ENCODE measurements at places on chromosomes 16 and 17. TPM values are rescaled to one million over a fixed set of nuclear protein-coding genes. Genes with fewer than 3 reads are reported as not detected.

GRCh38 chr17:74249590-74250270, 24.3 kb upstream of the DNAI2 start:
- no peaks in the 10 kb centered on the region for H3K4me1 ChIP-seq
- no peaks in the 10 kb centered on the region for H3K36me3 ChIP-seq
- no peak overlapping the region for H3K27ac ChIP-seq
- H3K27me3 ChIP-seq, result no peaks in the 10 kb centered on the region

DNA sequence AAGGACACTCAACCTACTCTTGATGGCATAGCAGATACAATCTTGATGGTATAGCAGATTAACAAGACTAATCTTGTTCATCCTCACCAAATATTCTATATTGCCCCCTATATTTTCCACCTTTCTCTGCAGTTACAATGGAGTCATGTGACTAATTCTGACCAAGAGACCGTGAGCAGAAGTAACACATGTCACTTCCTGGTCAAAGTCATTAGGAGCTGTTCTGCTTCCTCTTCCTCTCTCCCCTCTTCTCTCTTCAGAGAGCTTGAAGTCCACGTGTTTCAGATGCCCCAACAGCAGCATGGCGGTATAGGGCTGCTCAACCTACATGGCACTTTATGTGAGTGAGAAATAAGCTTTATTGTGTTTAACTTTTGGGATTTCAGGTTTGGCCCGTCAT, 55.3 kb upstream of the ERCC4 start:
- 0 out of 2 replicates have a peak, but pooled peaks cover 3% of the 10 kb centered on the region for H3K27me3 ChIP-seq
- no peak overlapping the region for H3K4me3 ChIP-seq
- no peak for DNase-seq
- H3K4me1 ChIP-seq, result no peaks in the 10 kb centered on the region
- H3K36me3 ChIP-seq, result no peaks in the 10 kb centered on the region
- H3K27ac ChIP-seq, result no peak overlapping the region

- no peak for DNase-seq
- no peaks in the 10 kb centered on the region for H3K27me3 ChIP-seq
- no peak overlapping the region for H3K4me3 ChIP-seq
- H3K36me3 ChIP-seq, result no peaks in the 10 kb centered on the region
- H3K27ac ChIP-seq, result no peak overlapping the region
- no peaks in the 10 kb centered on the region for H3K4me1 ChIP-seq
Observed at GRCh38 chr17:11628831-11629230, 30.6 kb downstream of the DNAH9 start.

GRCh38 chr16:10465821-10466220, 80.0 kb downstream of the ATF7IP2 start:
- H3K4me1 ChIP-seq, result no peaks in the 10 kb centered on the region
- no peaks in the 10 kb centered on the region for H3K27me3 ChIP-seq
- no peak overlapping the region for H3K27ac ChIP-seq
- no peak overlapping the region for H3K4me3 ChIP-seq
- H3K36me3 ChIP-seq, result no peaks in the 10 kb centered on the region

- H3K27ac ChIP-seq, result no peak overlapping the region
- H3K36me3 ChIP-seq, result no peaks in the 10 kb centered on the region
- no peak overlapping the region for H3K4me3 ChIP-seq
- H3K27me3 ChIP-seq, result no peaks in the 10 kb centered on the region
- H3K4me1 ChIP-seq, result no peaks in the 10 kb centered on the region
Observed at GRCh38 chr17:52244689-52245088, 86.2 kb upstream of the CA10 start.

GRCh38 chr17:47902039-47902744, 6.2 kb downstream of the SP2 start:
- DNase-seq, result no peak
- H3K36me3 ChIP-seq, result no peaks in the 10 kb centered on the region
- H3K27me3 ChIP-seq, result no peaks in the 10 kb centered on the region
- H3K4me3 ChIP-seq, result no peak overlapping the region

DNA sequence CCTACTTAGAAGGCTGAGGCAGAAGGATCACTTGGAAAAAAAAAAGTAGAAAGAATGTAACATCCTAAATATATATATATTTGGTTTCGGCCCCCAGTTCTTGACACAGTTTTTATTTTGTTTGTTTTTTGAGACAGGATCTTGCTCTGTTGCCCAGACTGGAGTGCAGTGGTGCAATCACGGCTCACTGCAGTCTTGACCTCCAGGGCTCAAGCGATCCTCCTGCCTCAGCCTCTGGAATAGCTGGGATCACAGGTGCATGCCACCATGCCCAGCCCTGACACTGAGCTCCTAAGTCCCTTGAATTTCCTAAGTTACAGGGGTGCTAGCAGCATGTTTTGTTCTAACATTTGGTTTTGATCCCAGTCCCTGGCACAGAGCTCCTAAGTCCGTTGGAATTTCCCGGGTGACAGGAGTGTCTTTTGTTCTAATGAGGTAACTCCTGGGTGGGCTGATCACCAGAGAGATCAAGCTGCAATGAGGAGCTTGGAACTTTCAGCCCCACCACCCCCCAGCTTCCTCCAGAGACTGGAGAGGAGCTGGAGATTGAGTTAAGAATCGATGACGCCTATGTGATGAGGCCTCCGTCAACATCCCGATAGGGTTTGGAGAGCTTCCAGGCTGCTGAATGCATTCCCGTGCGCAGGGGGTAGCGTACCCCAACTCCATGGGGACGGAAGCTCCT, 20.0 kb downstream of the MXRA7 start:
- no peak for DNase-seq
- H3K4me1 ChIP-seq, result peaks cover 24% of the 10 kb centered on the region
- H3K36me3 ChIP-seq, result no peaks in the 10 kb centered on the region
- H3K4me3 ChIP-seq, result no peak overlapping the region

DNA sequence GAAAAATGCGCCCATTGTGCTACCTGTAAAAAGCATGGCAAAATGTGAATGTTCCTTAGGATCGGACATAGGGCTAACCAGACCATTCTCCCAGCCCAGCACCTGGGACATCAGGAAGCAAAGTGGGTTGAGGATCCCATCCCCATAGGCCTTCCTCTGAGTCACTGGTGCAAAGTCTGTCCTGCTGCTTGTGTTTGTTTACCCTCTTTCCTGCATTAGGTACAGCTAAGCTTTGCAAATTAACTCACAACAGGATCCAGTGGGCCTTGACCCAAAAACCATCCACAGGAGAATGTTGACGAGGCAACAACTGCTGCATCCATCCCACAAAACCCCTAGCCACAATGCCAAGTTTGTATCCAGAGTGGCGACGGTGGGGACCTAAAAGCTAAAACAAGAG, 106.2 kb downstream of the GRIN2A start:
- H3K27me3 ChIP-seq, result peaks cover 34% of the 10 kb centered on the region
- H3K27ac ChIP-seq, result no peak overlapping the region
- DNase-seq, result no peak
- no peak overlapping the region for H3K4me3 ChIP-seq
- H3K4me1 ChIP-seq, result peaks cover 11% of the 10 kb centered on the region
- no peaks in the 10 kb centered on the region for H3K36me3 ChIP-seq

COTL1 gene
- total RNA-seq, result 276 TPM

SLC22A31 gene
- 53.7 TPM for total RNA-seq

ADORA2B gene
- 47.5 TPM for total RNA-seq
